ENCODE measurements at places on chromosomes 5 and 9. TPM values are rescaled to one million over a fixed set of nuclear protein-coding genes. Genes with fewer than 3 reads are reported as not detected.

ALDOB gene
- total RNA-seq, result not detected

JAKMIP2 gene
- total RNA-seq, result 7.5 TPM

DNA sequence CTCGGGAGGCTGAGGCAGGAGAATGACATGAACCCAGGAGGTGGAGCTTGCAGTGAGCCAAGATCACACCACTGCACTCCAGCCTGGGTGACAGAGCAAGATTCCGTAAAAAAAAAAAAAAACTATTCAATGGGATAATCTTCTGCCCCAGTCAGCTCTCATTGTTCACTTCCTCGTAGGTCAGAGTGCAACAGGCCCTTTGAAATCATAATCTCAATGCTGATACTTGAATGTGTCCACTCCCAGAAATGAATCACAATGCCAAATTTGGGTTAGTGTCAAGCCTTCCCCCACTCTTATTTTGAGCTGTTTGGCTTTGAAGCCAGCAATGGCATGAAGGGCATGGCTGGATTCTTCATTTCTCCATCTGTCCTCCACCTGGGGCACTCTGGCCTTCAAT is 610.3 kb upstream of the KLF4 start:
- DNase-seq, result no peak

DNA sequence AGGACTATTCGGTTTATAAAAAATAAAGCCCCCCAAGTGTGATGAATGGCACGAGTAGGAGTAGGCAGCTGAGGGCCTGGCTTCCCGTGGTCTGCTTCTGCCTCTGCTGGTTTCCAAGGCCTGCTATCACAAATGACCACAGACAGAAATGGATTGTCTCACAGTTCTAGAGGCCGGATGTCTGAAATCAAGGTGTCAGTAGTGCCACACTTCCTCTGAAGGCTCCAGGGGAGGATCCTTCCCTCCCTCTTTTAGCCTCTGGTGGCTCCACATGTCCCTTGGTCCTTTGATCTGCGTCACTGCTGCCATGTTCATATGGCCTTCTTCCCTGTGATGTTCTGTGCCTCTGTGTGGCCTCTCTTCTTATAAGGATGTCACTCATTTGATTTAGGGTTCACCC is 15.1 kb downstream of the PRKACG start:
- no peak for DNase-seq

- DNase-seq, result no peak
These were observed 437.8 kb downstream of the KDM4C start for GRCh38 chr9:7195526-7195925.

DNA sequence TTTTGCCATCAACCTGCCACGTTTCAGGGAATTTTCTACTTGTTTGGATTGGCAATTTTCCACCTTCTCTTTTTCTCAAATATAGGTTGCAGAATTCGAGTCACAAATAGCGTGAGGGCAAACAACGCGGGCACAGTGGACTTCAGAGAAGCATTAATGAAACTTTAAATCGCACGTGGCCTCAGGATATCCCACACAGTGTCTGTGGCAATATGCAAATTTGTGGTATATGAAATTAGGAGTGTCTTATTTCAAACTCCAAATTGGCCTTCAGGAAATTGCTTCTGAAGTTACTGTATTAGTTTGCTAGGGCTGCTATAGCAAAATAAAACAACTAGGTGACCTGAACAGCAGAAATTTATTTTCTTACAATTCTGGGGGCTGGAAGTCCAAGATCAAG is 91.2 kb downstream of the MTRR start:
- no peak for DNase-seq

- peak; percentile 55 for DNase-seq
These were observed 134.7 kb downstream of the COL23A1 start for GRCh38 chr5:178455480-178455835.

- peak; percentile 78 for DNase-seq
These were observed at the start of gene ANKRD33B for GRCh38 chr5:10563945-10564837. Gene ANKRD33B, plus strand, starts transcription at chr5:10564070. Its CDS starts 398 bp downstream, at chr5:10564468.

GRCh38 chr5:33043343-33043997 is 332.3 kb downstream of the NPR3 start:
- DNase-seq, result no peak
